ENCODE measurements at places on chromosomes 4 and X.

- DNase-seq = no peak
Observed at GRCh38 chr4:82713856-82714255, 84.7 kb downstream of the SCD5 start.

DNA sequence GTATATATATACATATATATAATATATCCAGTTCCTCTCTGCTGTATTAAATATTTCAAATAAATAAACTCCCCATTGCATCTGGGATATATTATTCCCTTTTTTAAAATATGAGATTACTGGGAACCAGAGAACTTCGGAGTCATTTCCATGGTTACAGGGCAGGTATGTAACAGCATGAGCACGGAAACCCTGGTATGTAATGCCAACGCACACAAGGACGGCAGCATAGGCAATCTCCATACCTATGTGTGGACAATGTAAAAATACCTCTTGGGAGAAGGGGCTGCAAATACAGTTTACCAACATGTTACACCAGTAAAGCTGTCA lies 62.8 kb downstream of the NUDT10 start:
- DNase-seq = no peak

DNA sequence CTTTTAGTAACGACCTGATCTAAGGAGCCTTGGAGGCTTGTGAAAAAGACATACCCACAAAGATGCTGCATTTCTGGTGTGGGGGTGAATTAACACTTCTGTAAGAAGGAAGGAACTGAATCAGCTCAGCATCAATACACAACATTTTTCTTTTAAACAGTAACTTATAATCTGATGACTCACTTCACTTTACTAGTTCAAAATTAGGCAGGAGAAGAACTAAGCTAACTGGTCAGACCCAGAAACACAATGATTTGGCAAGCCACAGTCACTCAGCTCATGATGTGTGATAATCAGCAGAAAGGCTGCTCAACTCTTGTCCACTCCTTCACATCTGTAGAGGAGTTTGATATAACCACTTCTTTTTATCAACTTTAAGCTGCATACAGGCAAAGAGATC lies 4.6 kb downstream of the MMAA start:
- no peak for DNase-seq

- no peak for DNase-seq
Observed at GRCh38 chrX:151899622-151900021, 13.1 kb upstream of the MAGEA4 start.

DNA sequence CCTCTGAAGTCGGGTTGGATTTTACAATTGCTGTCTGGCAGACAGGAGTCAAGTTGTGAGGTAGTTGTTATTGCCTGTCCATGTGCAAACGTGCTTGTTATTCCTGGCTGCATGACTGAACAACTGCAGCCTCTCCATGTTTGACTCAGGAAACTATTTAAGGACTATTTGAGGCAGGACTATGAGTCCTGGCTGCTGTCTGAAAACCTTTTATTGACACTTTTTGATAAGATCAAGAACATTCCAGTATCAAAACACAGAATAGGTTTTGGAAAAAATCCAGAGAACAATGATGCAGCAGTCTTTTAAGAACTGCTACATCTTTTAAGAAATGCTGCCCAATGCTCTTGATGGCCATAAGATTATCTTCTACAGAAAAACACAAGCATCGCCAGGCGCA lies 10.0 kb upstream of the SPRY1 start:
- DNase-seq = no peak

DNA sequence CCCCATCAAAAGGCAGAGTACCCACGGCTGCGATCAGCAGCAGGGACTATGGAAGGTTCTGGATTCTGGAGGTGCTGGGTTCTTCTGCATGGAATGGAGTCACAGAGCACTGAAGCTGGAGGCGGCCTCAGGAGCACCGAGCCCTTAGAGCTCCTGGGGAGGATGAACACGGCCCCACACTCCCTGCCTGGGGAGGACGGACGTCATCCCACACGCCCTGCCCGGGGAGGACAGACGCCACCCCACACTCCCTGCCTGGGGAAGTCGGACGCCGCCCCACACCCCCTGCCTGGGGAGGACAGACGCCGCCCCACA lies 9.9 kb downstream of the LRPAP1 start:
- no peak for DNase-seq

DNA sequence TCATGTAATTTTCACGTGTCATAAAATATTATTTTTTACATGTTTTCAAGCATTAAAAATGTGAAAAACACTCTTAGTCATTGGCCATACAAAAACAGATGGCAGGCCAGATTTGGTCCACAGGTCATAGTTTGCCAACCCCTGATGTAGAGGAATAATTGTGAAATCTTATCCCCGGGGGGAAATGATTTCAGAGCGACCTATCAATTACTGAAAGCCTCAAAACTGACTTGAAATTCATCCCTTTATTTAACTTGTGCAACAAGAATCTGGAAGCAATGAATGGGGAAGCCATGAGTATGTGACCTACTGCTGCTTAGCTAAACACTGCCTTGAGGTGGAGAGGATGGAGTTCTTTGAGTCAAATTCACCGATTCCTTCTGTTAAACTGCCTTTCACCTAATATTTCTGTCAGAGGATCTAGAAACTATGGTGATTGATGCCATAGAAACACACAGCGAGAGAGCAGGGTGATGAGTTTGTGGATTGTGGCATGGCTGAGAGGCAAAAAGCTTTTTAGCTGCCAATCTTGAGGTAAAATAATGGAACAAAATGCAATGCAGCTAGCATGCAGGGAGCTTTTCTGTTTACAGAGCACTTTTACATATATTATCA lies 30.3 kb upstream of the BRS3 start:
- DNase-seq = no peak

- no peak for DNase-seq
Observed at GRCh38 chrX:136636121-136636520, 11.8 kb upstream of the CD40LG start.

DNA sequence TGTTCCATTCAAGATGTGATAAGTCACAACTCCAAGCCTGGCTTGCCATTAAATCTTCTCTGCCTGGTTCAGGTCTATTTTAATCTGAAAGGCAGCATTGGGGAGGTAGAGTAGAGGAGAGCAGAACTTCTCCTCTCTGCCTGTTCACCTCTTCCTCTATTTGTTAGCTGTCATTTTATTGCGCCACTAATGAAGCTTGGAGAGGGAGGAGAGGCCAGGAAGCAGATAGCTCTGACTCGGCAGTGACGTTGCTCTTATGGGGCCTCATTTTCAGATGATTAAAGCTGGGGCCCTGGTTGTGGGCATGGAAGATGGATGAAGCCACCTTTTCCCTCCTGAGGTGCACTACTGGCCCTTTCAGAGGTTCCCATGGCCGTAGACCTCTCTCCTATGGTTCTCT lies 207.3 kb downstream of the MID1IP1 start:
- DNase-seq = no peak

DNA sequence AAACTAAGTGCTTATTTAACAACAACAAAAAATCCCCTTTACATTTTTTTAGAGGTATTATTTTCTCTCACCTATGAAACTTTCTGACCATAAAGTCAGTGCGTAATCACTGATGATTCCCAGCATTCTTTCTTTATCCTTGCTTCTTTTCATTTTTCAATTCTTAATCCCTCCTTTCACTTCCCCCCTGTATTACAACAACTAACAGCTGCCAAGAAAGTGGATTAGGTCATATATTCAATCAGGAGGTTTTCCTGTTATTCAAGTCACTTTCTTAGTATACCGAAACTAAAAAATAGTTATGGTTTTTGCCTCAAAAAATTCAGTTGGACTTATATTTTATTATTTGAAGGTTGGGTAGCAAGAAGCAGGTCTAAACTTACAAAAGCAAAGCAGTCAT lies 2.1 kb upstream of the STAP1 start:
- DNase-seq = no peak

DNA sequence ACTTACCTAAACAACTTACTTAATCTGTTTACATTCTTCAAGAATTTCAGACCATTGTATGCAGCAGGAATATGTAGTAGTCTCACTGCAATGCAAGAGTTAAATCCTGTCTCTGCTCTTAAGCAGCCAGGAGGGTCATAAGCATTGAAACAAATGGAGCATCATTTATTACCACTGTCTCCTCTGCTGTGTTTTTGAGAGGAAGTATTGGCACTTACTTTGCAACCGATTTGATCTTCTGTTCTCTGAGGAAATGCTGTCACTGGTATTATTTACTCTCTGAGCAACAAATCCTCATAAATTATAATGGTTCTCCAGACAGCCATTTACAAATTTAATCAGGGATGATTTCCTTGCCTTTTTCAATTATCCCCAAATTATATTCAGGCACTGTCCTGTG lies 1367.1 kb downstream of the STIM2 start:
- no peak for DNase-seq

- no peak for DNase-seq
Observed at GRCh38 chrX:136112286-136112685, 35.0 kb upstream of the FHL1 start.

DNA sequence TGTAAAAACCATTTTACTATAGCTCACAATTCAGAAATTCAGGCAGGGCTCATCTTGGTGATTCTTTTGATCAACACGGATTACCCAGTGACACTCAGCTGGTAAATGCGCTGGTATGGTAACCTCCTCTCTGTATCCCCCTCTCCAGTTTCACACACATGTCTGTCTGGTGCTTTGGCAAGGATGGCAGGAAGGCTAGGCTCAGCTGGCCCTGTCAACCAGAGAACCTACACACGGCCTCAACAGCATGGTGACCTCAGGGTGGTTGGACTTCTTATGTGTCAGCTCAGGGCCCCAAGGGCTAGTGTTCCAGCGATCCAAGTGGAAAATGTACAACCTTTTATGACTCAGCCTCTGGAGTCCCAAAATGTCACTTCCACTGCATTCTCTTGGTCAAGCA lies 55.7 kb upstream of the EOLA2 start:
- no peak for DNase-seq

- DNase-seq = no peak
Observed at GRCh38 chr4:34516524-34516923, 1727.8 kb downstream of the ARAP2 start.
